Hippocampal formation (tissue), 2 donors: ENCODE measurements at places on chromosomes 6 and 20.

DNA sequence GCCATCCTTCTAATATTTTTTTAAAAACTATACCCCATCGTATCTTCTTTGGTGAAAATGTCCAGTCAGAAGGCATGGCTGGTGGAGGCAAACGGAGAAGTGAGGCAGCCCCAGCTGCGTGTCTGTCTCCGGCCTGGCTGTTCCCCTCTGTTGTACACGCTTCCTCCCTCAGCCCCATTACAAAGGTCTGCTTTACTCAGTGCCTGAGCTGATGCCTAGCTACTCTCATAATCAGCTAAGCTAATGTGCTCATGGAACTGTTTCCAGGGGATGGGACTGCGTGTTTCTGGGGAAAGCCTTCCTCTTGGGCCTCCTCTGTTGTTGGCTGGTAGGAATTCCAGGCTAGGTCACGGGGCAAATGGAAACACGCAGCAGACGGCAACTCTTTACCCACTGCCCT lies 67.3 kb downstream of the PPP1R3G start:
- DNase-seq: peak; percentile 24

GRCh38 chr6:170403451-170403850 lies 96.9 kb downstream of the FAM120B start:
- peak; percentile 18 for DNase-seq

DNA sequence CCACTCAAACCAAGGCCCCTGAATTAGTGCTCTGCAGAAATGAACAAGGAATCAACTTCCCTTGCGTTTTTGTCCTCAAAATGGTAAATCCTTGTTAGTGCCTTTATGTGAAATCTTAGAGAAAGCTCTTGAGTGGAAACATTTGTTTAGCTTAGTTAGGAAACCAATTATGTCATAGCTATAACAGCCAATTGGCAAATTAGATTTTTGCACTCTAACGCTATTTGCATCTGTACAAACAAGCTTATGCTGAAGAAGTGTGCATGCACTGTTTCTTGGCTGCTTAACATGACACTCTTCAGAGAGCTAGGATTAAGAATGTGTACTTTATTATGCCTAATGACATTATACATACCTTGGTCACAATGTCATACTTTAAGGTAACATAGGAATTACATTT lies 622.6 kb upstream of the SLC35B3 start:
- no peak for DNase-seq

DNA sequence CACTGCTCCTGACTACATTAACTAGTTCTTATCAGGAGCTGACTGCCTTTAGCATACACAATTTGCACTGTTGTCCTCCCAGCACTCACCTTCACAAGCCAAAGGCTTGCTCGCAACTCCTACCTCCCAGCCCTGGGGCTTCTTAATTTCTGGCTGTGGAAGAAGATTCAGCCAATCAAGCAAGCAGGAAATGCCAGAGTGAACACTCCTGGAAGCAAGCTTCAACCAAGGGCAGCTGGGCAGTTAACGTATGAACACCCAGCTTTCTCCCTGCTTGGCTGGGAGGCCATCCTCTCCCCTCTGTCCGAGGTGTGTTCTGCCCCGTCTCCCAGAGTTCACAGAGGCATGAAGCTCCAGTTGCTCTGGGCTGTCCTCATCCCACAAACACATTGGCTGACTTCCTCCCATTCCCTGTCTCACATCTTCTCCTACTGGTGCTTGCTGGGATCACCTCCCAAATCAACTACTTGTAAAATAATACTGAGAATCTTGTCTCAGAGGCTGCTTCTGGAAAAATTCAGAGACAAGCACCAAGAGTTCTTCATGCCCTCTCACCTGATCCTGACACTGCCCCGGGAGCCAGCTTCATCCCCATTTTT lies 15.3 kb upstream of the SRSF6 start:
- no peak for DNase-seq

DNA sequence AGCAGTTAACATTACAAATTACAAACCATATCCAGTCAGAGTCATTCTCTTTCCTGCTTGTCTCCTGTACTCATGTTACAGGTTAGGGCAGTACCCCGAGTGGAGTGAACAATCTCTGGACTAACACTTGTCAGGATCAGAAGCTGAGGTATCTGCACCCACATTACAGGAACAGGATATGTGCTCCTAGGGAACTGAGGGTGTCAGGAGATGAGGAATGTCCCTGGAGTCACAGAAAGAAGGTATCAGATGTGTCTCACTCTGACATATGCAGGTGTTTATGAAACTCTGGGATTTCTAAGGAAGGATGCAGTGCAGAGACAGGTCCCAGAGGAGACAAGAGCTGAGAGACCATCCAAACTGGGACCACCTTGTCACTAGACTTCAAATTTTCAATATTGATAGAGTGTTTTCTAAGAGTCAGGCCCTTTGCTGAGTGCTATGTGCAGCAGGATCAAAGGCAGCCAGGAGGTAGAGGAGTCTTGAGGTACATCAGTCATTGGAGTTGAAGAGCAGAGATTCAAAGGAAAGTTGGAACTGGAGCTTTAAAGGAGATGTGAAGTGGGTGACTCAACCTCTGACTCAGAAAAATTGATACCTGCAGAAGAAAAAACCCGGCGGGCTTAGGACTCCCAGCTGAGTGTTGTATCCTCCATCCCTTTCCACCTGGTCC lies 12.6 kb downstream of the HLA-DPB1 start:
- no peak for DNase-seq

DNA sequence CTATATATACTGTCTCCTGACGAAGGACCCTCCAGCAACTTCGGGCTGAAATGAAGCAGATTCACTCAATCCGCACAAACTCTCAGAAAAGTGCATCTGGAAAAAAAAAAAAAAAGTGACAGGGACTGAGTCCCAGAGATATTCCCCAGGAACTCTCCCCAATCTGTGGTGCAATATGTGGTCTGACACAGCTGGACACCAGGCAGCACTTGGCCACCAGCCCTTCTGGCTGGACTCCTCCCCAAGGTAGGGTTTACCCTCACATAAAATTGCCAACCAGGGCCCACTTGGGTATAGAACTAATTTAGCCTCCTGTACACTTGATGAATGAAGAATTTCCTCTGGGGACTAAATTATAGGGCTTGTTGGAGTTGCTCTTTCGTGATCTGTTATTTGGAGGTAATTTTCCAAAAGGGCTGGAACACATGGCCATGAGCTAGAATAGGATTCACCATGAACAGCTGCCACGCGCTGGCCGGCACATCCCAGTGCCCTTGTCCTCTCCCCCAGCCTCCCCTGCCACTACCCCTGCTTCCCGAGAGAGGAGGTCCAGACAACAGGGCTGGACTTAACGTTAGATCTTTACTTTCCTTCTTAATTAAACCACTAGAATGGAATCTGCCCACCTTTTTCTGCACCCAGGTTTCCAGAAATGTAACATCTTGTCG lies 379.2 kb downstream of the BMP2 start:
- DNase-seq: no peak

DNA sequence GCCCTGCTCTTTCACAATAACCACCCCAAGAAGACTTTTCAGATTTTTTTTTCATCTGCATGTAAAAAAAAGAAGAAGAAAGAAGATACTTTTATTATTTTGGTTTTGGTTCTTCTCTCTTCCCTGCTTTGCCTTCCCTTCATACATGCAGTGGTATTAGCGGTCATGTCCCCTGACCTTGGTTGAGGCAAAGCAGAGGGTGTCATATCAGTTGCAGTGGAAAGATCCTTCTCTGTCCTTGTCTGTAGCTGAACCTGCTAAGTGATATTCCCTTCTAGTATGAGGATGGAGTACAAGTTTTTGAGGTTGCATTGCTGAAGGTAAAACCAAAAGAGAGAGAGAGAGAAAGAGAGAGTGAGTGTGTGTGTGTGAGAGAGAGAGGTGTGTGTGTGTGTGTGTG lies 345.7 kb downstream of the UTRN start:
- no peak for DNase-seq

GRCh38 chr6:165317723-165318122 lies 8.3 kb upstream of the C6orf118 start:
- DNase-seq: no peak

DNA sequence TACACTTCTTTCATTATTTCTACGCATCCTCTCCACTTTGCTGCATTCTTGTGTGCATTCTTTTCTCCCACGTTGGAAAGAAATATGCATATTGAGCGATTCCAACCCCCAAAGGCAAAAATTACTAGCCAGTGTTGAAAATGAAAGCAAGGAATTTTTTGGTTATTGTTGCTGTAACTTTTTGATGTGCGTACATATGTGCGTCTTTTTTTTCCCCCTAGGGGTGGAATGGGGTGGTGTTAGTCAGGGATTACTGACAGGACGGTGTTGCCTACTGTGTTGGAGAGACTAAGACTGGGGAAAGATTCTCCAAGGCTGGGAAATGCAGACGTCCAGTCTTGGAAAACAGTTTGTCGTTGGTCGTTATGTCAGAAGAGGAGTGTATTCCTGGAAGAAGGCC lies 44.2 kb upstream of the ESR1 start:
- no peak for DNase-seq

DNA sequence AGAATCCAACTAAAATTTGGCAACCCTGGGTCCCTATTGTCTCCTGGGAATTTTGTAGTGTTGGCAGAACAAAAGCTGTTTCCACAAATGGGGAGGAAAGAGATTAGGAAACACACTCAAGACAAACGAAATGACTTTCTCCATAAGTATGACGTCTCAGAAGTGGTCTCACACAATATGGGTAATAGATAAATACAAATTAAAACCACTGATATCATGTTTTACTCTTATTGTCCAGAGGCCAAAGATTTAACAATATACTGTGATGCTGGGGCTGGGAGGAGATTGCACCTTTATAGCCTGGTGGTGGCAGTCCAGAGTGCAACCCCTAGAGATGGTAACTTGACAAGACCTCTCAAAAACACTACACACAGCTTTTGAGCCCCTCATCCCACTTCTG lies 18.6 kb downstream of the FKBP1A start:
- no peak for DNase-seq

DNA sequence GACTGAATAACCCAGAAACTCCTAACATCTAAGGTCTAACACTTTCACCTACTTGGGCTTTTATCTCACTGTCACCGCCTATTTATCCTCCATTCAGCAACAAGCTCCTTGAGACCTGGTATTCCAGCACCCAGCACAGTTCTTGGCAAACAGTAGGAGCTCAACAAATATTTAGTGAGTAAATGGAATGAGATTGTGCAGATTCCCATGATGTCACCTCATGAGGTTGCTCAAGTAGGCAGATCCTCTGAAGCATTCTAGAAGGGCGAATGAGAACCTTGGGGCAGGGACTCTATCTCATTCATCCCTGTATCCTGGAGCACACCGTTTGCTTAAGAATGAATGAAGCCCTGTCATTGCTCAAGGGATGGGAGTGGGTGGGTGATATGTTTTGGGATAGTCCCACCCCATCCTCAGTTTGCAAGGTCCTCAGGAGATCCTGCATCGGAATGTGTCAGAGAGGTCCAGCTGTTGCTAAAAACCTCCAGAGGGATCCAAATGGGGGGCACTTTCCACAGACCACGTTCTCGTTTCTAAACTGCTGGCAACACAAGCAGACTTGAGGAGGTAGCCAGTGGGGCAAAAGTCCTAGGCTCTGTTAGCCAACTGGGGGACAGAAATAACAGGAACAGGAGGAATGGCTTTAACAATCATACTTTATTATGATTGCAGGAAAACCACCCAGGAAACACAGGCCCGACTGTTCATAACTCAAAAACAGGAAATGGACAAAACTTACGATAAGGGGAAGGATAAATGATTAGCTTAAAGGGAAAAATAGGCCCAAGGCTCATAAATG lies 42.0 kb downstream of the EDN1 start:
- DNase-seq: no peak

GRCh38 chr6:38182426-38182825 lies 362.9 kb downstream of the ZFAND3 start:
- DNase-seq: no peak

- no peak for DNase-seq
Observed at GRCh38 chr6:132144456-132144855, 193.3 kb upstream of the CCN2 start.

- DNase-seq: peak; percentile 12
Observed at GRCh38 chr6:148761527-148762011, 14.7 kb downstream of the UST start.

DNA sequence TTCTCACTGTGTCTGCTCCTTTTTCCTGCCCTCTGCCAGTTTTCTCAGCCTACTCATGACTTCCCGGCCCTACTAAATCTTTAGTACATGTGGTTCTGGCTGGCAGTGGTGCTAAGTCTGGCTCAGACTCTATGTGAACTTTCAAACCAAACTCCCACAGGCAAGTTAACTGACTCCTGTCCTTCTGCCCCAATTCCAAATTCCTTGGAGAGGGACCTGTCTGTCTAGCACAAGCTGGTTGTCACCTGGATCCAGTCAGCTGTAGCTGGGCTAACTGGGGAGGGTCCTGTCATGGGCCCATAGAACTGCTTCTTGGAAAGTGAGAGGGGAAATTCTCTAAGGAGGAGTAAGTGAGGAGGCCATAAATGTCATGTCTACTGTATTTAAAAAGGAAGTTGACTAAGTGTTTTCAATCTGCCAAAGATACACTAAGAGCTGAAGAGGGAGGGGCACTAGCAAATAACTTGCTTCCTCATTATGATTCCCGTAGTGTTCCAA lies 240.1 kb downstream of the KCNQ5 start:
- DNase-seq: no peak

GRCh38 chr6:6392214-6393068 lies 72.0 kb upstream of the F13A1 start:
- no peak for DNase-seq

- no peak for DNase-seq
Observed at GRCh38 chr6:92822222-92822621, 597.1 kb downstream of the EPHA7 start.

- DNase-seq: no peak
Observed at GRCh38 chr20:1587781-1588532, 30.5 kb upstream of the SIRPD start.

DNA sequence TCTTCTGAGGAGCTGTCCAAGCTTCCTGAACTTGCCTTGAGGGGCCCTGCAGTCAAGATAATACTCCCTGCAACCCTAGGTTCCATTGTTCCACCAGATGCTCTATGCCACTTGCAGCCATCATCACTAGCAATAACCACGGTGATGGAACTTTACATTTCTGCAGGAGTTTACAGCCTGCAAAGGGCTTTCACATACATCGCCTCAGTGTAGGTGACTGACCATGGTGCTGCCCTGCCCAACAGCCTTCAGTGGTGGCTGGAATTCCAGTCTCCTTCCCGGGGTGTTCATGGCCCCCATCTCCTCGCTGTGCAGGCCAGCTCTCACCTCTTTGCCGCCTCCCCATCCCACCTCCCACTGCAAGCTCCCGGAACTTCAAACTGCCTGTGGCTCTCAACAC lies 225.5 kb upstream of the ECI2 start:
- DNase-seq: no peak

- DNase-seq: no peak
Observed at GRCh38 chr6:1986454-1987243, 258.8 kb downstream of the GMDS start.

DNA sequence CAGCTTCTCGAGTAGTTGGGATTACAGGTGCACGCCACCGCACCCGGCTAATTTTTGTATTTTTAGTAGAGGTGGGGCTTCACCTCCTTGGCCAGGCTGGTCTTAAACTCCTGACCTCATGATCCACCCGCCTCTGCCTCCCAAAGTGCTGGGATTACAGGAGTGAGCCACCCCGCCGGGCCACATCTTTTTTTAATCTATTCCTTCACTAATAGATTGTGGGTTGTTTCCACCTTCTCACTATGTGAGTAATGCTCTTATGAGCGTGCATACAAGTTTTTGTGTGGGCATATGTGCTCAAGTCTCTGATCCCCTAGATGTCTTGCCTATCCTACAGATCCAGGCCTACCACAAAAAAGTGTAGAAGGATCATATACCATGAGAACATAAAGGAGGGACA lies 30.7 kb downstream of the CARMIL1 start:
- DNase-seq: no peak
